CD4-positive, alpha-beta T cell (primary cell): ENCODE measurements at places on chromosomes 2 and 18.

DNA sequence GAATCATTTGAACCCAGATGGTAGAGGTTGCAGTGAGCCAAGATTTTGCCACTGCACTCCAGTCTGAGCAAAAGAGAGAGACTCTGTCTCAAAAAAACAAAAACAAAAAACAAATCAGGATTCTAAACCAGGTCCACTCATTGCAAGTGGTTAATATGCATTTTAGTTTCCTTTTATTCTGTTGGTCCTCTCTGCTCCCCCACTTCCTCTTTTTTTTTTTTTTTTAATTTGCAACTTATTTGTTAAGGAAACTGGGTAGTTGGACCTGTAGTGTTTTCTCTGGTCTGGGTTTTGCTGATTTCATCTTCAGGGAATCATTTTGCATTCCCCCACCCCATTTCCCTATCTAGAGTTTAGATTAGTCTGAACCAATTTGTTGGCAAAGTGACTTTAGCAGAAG lies 14.0 kb downstream of the FER1L5 start:
- DNase-seq: no peak

DNA sequence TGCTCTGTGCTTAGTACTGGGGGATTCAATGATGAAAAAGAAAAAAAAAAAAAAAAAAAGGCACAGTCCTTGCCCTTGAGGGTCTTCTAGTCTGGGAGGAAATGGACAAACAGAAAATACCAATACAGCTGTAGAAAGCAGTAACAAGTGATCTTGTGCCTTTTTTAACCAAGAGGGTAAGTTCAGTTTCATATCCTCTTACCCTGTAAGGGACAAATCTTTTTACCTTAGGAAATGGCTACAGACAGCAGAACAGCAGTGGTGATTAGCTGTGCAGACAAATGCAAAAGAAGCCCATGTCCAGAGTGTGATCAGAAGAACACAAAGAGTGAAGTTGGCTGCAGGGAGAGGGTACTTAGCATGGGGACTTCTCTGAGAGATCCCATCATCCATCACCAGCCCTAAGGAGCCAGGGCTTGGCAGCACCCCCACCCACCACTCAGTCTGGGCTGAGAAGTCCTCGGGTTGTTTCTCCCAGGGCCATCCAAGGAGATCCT lies 102.9 kb downstream of the ALPK2 start:
- no peak for DNase-seq

DNA sequence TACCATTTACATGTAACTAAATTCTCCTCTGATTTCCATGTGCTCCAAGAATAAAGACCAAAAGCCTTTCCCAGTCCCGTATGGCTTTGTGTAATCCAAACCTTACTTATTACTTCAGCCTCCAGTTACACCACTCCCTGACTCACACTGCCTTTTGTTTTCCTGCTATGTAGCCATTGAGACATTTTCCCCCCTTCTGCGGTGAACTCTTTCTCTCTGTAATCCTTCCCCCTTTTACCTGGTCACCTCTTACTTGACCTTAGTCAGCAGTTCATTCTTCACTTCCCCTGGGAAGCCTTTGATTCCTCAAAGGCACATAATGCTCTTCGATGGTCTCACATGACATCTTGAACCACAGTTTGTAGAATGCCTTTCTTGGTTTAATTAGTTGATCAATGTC lies 256.0 kb upstream of the FANCL start:
- DNase-seq: no peak

DNA sequence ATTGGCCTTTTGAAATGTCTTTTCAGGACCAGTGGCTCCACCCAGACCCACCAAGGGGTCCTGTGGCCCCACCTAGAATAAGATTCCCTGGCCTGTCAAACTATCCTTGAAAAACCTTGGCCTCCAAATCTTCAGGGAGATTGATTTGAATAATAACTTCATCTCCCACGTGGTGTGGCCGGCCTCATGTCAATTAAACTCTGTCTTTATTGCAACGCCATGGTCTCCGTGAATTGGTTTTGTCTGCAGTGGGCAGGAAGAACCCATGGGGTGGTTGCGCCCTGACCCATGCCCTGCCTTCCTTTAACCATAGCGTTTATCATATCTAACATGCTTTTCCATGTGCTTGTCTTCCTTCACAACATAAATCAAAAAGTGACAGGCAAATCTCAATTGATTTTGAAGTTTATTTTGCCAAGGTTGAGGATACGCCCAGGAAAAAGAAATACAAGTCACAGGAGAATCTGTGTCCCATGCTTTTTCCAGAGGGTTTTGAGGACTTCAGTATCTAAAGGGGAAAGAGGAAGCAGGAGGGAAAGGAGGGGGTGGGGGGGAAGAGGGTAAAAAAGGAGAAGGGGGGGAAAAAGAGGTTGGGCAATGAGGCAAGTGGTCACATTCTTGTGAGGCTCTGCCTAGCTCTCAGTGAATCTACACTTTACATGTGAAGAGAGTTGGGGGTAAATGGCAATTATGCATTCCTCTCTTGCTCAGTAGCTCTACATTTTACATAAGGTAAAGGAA lies 66.5 kb upstream of the CABLES1 start:
- no peak for DNase-seq

DNA sequence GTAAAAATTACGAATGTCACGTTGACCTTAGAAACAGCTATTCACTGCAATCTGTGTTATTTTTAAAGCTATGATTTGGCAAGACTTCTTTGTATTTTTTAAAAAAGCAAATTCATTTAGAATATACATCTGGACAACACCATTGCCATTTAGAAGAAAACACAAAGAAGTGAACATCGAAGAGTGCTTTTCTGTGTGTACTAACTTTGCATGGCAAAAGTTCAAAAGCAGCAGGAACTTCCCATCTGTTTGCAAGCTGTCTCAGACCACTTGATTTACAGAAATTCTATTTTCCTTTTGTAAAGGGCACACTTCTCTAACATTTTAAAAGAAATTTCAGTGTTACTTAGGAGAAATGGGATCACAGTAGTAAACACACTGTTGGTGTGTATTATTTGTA lies 145.9 kb downstream of the CALCRL start:
- no peak for DNase-seq

GRCh38 chr2:74556831-74557370 lies 2.4 kb downstream of the DOK1 start:
- DNase-seq: no peak

- no peak for DNase-seq
These were observed 228.6 kb downstream of the SETBP1 start for GRCh38 chr18:44909191-44909719.

- no peak for DNase-seq
These were observed 15.7 kb downstream of the PHOSPHO2 start for GRCh38 chr2:169709981-169710380.

DNA sequence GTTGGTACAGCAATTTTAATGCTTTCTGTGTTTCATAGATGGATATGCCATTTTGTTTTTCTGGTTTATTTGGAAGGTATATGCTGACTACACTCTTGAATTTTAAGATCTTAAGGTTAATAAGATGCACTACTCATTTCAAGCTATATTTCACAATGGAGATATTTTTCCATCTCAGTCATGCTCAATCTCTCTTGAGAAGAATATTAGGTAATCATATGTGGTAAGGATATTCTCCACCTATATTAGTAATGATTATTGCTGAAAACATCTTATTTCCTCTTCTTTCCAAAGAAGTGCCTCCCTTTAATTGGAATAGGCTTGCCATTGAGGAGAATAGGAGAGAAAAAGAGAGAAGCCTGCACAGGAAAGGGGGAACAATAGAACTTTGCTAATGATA lies 40.1 kb downstream of the EPB41L3 start:
- DNase-seq: no peak

- no peak for DNase-seq
These were observed 97.8 kb downstream of the HDAC4 start for GRCh38 chr2:239302808-239303557.
